Activated CD4-positive, alpha-beta T cell treated with anti-CD3 and anti-CD28 coated beads, Interleukin-2, amount 50 U/mL, for 24 hours (primary cell): ENCODE measurements at places on chromosomes 6 and 20.
A peak's percentile ranks its signal among the peaks of the same experiment; 100 is the strongest.

GRCh38 chr6:679282-679681, 13.7 kb downstream of the EXOC2 start:
- DNase-seq: no peak

DNA sequence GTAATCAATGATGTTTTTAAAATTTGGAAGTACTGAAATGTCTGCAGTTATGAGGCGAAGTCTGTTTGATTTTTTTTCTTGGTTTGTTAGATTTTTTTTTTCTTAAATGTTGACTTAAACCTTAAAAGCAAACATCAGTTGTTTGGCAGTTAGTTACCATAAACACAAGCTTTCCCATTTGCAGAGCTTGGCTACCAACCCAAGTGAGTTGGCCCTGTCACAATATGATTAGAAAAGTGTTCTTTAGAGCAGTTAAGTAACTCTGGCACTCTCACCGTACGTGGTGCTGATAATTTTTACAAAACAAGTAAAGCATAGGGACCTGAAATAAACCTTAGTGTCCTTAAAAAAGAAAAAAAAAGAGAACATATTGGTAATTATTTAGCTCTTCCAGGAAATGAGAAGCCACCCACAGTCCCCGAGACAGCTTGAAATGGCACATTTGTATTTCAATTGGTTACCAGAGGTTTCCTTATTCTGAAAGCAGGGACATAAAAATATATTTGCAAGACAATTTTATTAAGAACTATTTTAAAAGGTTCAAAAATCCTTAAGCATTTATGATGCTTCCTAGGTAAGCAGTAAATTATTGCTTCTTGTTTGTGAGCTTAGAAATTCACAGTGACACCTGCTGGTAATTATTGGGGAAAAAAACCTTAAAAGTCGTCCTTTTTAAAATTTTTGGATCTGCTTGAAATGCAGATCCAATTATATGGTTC, 3.9 kb downstream of the HEY2 start:
- DNase-seq: no peak

DNA sequence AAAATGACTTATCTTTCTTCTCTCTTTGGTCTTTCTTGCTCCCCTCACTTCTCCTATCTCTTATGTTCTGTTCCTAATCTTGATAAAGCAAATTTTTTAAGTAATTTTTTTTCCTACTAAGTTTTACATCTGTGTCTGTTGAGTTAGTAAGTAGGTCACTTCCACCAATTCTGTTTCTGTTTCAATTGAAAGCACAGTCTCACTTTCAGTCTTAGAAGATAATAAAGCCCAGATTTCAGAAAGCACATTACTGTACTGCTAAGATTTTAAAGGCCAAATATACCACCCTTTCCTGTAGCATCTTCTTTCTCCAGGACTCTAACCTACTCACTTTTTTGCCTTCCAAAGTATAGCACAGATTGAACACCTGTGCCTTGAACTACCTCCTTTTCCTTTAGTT, 866.1 kb upstream of the ADGRB3 start:
- no peak for DNase-seq

GRCh38 chr6:125406741-125407140, 105.0 kb upstream of the HDDC2 start:
- DNase-seq: no peak

DNA sequence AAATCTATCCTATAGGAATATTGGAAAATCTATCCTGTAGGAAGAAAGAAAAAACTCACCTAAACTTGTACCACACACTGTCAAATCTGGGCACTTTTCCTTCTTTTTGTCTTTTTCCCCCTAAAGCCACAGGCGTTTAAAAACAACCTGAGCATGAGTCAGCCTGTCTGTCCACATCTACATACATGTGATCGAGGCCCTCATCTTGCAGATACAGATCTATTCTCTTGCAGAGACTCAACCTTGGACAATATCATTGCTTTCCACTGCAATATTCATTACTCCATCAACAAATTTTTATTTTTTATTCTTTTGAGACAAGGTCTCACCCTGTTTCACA, 95.9 kb upstream of the IYD start:
- DNase-seq: no peak

DNA sequence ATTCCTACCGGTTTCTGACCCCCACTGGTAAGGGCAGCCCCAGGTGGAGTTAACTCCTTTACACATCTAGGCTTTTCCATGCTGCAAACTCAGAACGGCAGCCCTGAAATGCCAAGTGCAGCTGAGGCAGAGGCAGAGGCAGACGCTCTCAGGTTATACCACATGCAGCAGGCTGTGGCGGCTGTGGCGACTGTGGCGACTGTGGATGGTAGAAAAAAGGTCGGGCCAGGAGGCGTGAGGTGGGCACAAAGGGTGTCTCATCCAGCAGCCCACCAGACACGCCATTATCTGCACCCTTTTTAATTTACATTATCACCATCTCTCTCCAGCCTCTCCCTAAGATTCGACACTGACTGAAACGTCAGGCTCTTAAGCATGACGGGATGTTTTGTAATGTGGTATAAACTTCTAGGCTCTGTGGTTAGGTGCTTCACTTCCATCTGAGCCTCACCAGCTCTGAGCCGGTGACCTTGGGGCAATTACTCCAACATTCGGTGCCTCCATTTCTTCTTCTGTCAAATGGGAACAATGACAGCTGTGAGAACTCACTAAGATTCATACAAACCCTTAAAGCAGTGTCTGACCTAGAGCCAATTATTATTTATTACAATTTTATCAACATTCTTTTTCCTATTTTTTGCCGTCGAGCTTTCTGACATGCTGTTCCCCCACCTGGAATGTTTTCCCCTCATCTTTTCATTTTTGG, 8.2 kb downstream of the KIZ start:
- no peak for DNase-seq

DNA sequence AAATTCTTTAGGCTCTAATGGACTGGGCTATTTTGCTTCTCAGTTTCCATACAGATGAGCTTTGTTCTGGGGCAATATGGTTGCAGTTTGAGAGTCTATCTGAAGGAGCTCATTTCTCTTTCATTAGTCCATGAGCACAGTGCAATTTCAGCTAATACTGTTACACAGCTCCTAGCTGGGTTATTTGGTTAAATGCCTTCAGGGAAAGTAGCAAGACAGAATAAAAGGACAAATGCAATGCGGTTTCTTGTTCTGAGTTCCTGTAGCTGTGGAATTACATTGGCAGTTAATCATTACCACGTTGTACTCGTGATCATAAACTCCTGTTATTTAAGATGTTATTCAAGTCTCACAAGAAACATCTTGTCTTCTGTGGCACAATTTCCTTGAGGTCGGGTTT, 127.7 kb downstream of the BFSP1 start:
- DNase-seq: no peak

GRCh38 chr6:47974106-47974505, 136.9 kb downstream of the PTCHD4 start:
- DNase-seq: no peak

- no peak for DNase-seq
These were observed 54.1 kb downstream of the ZNF217 start for GRCh38 chr20:53539516-53539915.

DNA sequence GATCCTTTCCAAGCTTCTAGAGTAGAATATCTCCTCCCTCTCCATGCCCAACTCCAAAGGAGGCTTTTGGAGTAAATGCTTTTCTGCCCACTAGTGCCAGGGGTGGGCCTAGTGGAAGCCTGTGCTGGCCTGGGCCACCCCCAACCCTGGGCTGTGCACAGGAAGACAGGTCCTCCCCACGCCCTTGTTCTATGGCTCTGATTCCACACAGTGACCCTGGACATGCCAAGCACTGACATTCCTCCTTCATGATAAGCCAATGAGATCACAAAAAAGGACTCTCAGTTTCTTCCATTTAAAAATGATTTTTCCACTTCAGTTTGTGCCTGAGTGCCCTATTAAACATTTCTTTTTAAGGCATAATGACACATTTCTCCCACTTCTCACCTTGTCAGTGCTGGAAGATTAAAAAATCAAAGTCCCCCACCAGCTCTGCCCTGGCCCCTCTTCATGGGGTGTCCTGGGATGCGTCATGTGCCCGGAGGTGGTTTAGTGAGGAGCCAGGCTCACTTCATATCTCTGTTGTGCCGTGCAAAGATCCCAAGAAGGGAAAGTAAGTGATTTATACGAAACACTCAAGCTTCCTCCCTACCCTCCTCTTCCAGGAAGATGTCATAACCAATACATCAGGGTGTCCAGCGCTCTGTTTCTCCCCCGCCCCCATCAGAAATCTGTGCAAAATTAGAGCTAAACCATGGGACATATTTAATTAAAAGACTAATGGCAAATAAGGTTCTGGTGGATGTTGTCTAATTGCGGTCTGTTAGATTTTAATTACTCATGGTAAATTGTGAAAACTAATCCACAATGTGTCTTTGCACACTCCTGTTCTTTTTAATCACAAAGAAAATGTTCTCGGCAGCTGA, 255.0 kb downstream of the NRN1 start:
- DNase-seq: no peak

DNA sequence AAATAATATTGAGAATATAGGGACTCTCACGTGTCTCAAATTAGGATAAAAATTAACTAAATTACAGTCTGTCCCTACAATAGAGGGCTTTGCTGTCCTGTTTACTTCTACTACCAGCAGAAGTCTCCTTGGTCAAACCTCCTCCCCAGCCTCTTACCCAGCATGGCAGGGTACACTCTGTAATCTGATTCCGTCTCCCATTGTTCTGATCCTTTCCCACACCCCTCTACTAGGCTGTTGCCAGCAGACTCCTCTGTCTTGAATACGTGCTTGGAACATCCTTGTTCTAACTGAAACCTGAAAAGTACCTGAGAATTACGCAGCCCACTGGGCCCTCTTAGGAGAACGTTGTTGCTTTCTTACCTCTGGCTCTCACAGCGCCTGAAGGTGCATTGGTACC, 112.2 kb upstream of the PREP start:
- no peak for DNase-seq

DNA sequence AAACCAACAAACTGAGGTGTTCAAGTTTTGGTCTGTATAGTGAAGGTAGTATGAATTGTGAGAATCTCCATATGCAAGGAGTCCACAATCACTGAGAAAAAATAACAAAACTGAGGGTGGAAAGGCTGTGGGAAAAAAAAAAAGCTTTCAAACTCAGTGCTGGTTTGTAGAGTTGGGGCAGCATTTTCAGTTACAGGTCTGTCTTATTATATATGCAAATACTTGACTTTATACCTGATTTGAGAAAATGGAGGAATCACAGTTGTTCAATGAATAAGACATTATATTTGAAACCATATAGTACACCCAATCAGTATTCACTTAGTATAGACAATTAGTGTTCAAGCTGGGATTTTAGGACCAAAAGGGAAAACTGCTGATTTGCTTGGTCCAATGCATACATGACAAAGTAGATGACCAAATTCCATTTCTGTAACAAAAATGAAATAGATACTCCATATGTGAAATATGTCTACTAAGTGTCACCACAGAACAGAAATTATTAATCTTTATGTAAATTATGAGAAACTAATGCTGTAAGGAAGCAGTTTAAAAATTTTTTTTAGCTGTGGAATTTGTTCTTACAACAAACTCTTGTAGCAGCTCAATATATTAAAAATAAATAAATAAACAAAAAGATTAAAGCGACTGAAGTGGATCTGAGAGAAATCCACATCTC, 187.7 kb downstream of the ASCC3 start:
- DNase-seq: no peak

GRCh38 chr6:125546841-125547251, 202.6 kb upstream of the HEY2 start:
- DNase-seq: no peak

DNA sequence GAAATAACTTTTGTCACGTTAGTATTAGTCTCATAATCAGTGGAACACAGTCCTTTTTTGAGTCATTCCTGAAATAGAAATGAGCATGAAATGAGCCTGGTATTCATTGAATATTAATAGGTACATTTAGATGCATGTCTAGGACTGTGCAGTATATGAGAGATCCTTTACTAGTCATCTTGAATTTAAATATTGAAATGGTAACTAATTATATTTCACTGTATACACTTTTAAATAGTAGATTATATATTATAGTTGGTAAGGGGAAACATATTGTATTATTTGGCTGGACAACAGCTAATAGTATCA, 59.4 kb downstream of the RSPO3 start:
- no peak for DNase-seq

GRCh38 chr20:52473186-52473585, 281.6 kb upstream of the ZFP64 start:
- no peak for DNase-seq

GRCh38 chr6:112193117-112193516, 61.2 kb downstream of the LAMA4 start:
- DNase-seq: no peak

DNA sequence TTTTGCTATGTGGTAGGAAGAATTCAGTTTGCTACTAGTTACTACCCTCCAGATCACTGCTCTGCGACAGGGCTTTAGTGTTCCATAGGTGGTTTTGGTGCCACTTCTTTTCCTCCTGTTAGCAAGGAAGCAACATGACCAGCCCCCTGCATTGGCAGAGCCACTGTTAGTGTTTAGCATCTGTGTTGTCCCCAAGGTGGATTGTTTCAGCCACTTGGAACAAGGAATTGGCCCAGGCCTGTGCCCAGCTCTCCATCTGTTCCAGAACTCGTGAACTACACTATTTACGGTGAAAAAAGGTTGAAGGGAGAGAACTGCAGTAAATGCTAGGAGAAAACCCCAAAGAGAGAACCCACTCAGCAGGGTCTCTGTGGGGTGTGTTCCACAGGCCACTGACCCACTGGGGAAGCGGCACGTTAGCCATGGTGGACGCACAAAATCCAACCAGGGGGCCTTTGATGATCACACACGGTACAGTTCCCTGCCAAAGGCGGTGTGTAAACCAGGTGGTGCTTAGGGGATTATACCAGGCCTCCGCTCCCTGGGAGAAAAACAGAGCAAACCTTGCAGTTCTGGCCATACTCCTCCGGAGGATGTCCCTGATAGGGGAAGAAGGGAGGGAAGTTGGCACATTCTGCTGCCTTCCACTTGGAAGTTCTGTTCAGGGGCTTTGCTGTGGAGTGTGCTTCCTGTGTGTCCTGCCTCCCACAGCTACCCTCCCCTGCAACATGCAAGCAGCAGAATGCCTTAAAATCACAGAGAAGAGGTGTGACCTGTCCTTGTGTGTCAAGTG, 72.3 kb downstream of the LYRM2 start:
- no peak for DNase-seq

DNA sequence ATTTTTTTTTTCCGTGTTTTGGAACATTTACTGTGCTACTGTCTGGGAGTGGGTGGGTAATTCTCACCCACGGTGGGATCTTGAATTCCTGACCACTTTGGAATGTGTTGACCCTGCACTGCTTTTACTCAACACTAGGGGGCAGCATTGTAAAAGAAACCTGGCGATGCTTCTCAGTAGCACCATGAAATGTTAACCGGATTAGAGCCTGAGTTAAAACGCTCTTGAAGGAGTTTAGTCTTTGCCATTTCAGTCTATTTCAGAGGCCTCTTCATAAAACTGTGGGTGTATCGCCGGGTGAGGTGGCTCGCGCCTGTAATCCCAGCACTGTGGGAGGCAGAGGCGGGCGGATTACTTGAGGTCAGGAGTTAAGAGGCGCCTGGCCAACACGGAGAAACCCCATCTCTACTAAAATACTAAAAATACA, 114.4 kb upstream of the PRND start:
- peak; percentile 54 for DNase-seq

DNA sequence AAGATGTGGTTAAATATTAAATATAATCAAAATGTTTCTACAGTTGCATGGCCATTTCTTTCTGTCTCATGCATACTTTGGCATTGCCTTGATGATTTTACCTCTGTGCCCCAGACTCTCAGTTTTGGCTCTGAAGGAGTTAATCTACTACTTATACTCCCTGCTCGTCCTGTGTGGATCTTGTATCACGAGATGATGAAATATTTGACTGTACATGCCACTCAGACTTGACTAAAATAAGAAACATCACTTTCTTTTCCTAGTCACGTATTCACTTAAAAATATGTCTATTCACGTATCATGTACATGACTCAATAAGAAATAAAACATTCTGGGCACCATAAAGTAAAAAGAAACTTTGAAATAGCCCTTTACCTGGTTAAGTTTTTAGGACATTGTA, 397.7 kb downstream of the RFPL4B start:
- no peak for DNase-seq
